ENCODE measurements at places on chromosomes 16 and 17. TPM values are rescaled to one million over a fixed set of nuclear protein-coding genes. Genes with fewer than 3 reads are reported as not detected.
A peak's percentile ranks its signal among the peaks of the same experiment; 100 is the strongest.

DNA sequence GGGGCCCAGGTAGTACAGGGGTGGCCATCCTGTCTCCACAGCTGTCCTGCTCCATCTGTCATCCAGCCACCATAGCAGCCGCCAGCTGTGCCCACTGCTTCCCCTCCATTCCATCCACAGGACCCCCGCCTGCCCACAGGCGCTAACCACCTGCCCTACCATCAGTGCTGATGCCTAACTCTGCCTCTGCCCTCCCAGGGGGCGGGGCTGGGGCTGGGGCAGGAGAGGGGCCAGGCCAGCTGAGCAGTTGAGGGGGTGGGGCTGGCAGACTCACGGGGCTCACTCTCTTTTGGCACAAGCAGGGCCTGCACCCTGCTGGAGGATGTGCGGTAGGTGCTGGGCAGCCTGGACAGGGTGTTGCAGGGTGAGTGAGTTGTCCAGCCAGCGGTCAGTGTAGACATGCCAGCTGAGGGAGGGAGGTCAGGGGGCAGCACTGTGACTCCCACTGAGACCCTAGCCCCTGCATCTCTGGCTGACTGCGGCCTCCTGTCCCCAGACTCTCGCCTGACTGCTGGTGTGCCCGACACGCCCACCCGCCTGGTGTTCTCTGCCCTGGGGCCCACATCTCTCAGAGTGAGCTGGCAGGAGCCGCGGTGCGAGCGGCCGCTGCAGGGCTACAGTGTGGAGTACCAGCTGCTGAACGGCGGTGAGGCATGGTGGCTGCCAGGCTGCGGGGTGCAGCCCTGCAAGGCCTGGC, 9.6 kb downstream of the GALK1 start:
- H3K27me3 ChIP-seq = no peaks in the 10 kb centered on the region
- peaks cover 4% of the 10 kb centered on the region for H3K36me3 ChIP-seq
- H3K4me1 ChIP-seq = no peaks in the 10 kb centered on the region
- peak; percentile 49 for DNase-seq
- H3K4me3 ChIP-seq = no peak overlapping the region

The CFAP20 gene
- 9.6 TPM for total RNA-seq

The GDPD1 gene
- 0.60 TPM for total RNA-seq

DNA sequence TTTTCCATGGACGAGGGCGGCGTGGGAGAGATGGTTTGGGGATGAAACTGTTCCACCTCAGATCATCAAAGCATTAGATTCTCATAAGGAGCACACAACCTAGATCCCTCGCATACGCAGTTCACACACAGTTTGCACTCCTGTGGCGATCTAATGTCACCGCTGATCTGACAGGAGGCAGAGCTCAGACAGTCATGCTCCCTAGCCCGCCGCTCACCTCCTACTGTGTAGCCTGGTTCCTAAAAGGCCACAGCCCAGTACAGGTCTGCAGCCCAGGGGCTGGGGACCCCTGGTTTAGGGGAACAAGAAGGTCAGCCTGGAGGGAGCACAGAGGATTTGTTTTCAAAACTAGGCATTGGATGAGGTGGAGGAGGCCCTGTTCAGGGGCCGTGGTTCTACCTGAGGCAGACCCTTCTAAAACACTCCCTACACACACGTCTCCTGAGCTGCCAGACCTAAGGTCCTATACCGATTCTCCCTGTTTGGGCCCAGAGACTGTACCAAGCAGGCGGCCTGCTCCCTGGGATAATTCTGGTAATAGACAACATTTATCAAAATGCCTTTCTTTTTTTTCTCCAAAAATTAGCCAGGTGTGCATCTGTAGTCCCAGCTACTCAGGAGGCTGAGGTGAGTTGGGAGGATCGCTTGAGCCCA, 38.6 kb downstream of the AXIN2 start:
- no peaks in the 10 kb centered on the region for H3K27me3 ChIP-seq
- DNase-seq = no peak
- no peaks in the 10 kb centered on the region for H3K4me1 ChIP-seq
- no peak overlapping the region for H3K4me3 ChIP-seq

The RGS9 gene
- 1.2 TPM for total RNA-seq

The MYH8 gene
- not detected for total RNA-seq

The ARSG gene
- total RNA-seq = 2.5 TPM

GRCh38 chr16:74268372-74268782, 28.2 kb upstream of the PSMD7 start:
- no peak overlapping the region for H3K27ac ChIP-seq
- DNase-seq = no peak
- H3K4me1 ChIP-seq = no peaks in the 10 kb centered on the region
- H3K36me3 ChIP-seq = no peaks in the 10 kb centered on the region
- no peaks in the 10 kb centered on the region for H3K27me3 ChIP-seq

DNA sequence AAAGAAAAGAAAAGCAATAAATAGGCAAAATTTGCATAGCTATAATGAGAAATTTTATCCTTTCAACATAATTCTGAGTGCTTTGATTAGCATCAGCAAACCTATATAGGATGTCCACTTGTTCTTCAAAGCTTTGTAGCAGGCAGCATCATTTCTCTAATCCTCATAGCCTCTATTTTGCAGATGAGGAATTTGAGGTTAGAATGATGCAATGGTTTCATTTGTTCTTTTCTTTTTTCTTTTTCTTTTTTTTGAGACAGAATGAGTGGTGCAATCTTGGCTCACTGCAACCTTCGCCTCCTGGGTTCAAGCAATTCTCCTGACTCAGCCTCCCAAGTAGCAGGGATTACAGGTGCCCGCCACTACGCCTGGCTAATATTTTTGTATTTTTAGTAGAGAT, 594.4 kb downstream of the TOX3 start:
- no peaks in the 10 kb centered on the region for H3K36me3 ChIP-seq
- no peaks in the 10 kb centered on the region for H3K4me1 ChIP-seq
- DNase-seq = no peak
- H3K27me3 ChIP-seq = no peaks in the 10 kb centered on the region
- no peak overlapping the region for H3K4me3 ChIP-seq

- no peaks in the 10 kb centered on the region for H3K27me3 ChIP-seq
- H3K27ac ChIP-seq = no peak overlapping the region
- no peak for DNase-seq
These were observed 267.9 kb downstream of the CPPED1 start for GRCh38 chr16:12535535-12536411.

DNA sequence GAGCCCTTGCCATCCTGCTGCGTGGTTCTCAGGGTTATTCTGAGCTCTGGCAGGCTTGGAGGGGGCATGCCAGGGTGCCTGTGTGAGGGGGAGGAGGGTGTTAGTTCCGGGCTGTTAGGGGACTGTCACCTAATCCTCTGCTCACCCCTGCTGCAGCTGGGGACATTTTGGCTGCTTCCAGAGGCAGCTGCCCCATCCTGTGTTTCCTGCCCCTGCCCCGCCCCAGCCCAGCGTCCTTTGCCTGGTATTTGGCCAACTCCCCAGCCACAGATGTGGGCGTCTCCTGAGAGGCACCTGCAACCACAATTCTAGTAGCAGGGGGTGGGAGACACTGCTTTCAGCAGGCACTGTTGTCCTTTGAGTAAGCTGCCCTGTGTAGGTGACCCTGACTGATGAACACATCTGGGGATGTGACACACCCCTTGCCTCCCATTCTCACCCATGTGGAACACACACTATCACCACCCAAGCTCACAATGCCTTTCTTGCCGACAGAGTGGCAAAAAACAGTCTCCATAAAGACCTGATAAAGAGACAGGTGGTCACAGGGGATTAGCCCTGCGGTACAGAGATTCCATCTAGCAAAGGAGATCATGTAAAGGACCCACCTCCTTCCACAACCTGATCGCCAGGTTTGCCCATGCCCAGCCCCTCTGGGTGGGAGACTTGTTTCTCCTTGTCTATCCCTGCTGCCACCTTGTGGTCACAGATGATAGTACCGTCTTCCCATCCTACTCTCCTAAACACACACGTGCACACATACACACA, at the start of gene CHRNE:
Gene CHRNE, minus strand, starts transcription at position 48 of the 768 bp plus-strand sequence. Its CDS starts 35 bp downstream, at position 13.
- H3K27me3 ChIP-seq = no peaks in the 10 kb centered on the region
- H3K4me1 ChIP-seq = peaks cover 4% of the 10 kb centered on the region
- H3K36me3 ChIP-seq = no peaks in the 10 kb centered on the region
- peak within 1 kb of the TSS; percentile 28 for H3K27ac ChIP-seq

The MIEF2 gene
- 9.6 TPM for total RNA-seq

The LPO gene
- not detected for total RNA-seq

The MPP3 gene
- 7.0 TPM for total RNA-seq

DNA sequence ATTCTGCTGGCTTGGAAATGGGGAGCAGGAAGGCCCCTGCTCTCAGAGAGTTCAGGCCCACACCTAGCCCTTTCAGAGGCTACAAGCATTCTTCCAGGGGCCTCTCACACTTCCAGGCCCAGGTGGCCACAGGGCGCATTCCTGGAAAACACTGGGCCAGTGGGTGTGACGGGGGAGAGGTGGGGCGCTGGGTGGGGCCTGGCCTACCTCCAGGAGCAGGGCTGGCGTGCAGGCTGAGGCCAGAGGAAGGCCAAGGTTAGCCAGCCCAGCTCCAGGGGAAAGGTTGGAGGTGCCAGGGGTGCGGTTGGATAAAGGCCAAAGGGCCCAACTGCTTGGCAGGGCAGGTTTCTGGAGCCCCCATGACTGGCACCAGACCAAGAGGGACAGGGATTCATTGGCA, 198.2 kb downstream of the MAF start:
- H3K27me3 ChIP-seq = no peaks in the 10 kb centered on the region
- DNase-seq = no peak
- H3K36me3 ChIP-seq = no peaks in the 10 kb centered on the region
- H3K27ac ChIP-seq = no peak overlapping the region
- no peak overlapping the region for H3K4me3 ChIP-seq

The CCL14 gene
- total RNA-seq = 1.9 TPM

The GJC1 gene
- 0.71 TPM for total RNA-seq

The LIMD2 gene
- total RNA-seq = 1.4 TPM

- DNase-seq = peak; percentile 97
- peak within 1 kb of the TSS; percentile 57 for H3K4me3 ChIP-seq
- peak within 1 kb of the TSS; percentile 39 for H3K27ac ChIP-seq
- peaks cover 16% of the 10 kb centered on the region for H3K4me1 ChIP-seq
- H3K36me3 ChIP-seq = no peaks in the 10 kb centered on the region
- no peaks in the 10 kb centered on the region for H3K27me3 ChIP-seq
These were observed at the start of gene SPATA20 for GRCh38 chr17:50547035-50547735. SPATA20 (plus strand) TSS chr17:50547174; CDS start chr17:50547209, 35 bp downstream.

DNA sequence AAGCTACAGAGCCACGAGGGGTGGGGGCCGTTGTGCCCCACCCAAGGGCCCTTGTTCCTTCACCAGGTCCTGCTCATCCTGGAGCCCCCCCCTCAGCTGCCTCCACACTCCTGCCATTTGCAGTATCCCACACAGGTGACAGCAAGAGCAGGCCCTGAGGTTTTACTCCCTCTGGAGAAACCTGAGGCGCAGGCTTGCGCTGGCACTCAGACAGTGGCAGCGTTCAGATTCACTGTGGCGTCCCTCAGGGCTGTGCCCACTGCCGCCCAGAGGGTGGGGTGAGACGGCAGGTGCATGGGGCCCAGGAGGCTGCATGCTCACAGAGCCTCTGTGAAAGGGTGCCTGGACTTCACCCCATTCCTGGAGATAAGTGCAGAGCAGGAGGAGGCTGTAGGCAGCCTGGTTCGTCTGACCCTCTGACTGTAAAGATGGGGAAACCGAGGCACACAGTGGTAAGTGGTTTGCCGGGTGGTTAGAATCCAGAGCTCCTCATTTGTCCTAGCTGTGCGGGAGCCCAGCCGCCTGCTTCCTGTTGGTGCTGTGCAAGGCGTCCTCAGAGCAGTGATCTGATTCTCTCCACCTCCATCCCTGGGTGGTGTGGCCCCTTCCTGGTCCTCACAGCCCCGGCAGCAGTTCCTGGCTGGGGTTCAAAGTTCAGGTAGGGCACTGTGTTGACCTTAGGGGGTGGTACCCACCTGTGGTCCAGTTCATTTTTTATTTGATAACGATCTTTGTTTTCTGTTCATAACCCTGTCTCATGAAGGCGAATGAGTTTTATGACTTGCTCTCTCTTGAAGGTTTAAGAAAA, 1.6 kb downstream of the SPIRE2 start:
- no peaks in the 10 kb centered on the region for H3K36me3 ChIP-seq
- no peaks in the 10 kb centered on the region for H3K27me3 ChIP-seq
- no peak overlapping the region for H3K27ac ChIP-seq
- H3K4me3 ChIP-seq = no peak overlapping the region
- no peak for DNase-seq

DNA sequence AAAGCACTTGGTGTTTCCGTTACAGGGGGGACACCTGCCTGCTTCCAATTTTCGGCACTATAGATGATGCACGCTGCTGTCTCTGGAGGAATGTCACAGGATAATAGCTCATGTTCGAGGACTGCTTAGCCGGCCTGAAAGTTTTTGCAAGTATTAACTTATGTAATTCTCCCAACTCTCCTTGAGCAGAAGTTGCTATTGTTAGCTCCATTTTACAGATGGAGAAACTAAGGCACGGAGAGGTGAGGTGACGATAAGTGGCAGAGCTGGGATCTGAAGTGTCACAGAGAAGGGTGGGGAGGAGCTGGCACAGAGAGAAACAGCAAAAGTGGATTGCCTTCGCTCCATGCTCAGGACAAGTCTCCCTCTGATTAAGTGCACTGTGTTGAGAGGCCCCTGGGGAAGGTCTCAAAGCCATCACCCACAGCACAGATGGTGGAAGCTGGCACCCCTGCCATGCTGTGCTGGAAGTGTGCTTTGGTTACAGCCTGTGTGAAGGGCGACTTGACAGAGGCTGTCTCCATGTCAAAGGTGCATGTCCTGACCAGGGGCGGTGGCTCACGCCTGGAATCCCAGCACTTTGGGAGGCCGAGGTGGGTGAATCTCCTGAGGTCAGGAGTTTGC, 40.8 kb upstream of the MEAK7 start:
- no peaks in the 10 kb centered on the region for H3K36me3 ChIP-seq
- peak; percentile 32 for DNase-seq
- H3K27ac ChIP-seq = no peak overlapping the region
- no peaks in the 10 kb centered on the region for H3K4me1 ChIP-seq

DNA sequence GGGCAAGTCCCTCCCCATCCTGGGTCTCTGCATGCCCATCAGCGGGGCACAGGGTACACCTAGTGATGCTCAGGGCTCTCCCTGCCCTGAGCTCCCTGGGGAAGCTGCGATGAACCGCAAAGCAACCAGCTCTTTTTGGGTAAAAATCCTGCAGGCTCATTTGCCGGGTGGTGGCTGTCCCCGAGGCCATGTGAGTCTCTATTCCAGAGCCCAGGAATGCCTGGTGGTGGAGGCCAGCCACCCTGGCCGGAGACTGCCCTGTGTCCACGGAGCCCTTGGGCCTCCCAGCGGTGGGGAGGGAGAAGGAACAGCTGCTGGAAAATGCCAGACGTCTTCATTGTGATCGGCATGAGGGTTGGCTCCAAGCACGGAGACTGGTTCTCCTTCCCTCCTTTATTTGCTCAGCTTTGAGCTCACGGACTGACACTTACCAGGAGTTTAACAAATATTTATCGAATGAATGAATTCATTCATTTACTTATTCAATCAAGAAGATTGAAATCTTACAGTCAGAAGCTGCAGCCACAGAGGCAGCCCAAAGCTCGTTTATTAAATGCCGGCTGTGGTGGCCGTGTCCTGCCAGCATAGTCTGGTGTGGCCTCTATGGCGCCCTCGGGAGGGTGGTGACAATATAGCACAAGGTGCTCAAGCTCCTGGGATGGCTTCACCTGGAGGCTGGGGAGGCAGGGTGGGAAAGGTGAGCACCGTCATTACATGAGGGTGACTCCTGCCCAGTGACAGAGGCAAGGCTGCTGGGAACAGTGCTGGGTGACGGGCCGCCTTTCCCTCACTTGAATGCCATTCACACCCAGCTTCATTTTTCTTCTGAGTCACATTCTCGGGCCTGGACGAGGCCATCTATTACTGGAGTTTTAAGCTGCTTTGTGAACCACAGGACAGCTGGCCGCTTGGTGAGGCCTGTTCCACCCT, 31.1 kb upstream of the JPH3 start:
- no peaks in the 10 kb centered on the region for H3K27me3 ChIP-seq
- no peaks in the 10 kb centered on the region for H3K4me1 ChIP-seq
- DNase-seq = peak; percentile 83
- H3K36me3 ChIP-seq = no peaks in the 10 kb centered on the region

The KRT28 gene
- total RNA-seq = not detected
